ENCODE measurements at places on chromosomes 3 and 15.

- no peak for DNase-seq
Observed at GRCh38 chr3:100155128-100155527, 40.8 kb upstream of the FILIP1L start.

- DNase-seq, result no peak
Observed at GRCh38 chr3:29610781-29611180, 329.9 kb downstream of the RBMS3 start.

- no peak for DNase-seq
Observed at GRCh38 chr15:72560458-72560857, 86.3 kb downstream of the ARIH1 start.

- no peak for DNase-seq
Observed at GRCh38 chr3:8985411-8985831, 22.1 kb upstream of the RAD18 start.

DNA sequence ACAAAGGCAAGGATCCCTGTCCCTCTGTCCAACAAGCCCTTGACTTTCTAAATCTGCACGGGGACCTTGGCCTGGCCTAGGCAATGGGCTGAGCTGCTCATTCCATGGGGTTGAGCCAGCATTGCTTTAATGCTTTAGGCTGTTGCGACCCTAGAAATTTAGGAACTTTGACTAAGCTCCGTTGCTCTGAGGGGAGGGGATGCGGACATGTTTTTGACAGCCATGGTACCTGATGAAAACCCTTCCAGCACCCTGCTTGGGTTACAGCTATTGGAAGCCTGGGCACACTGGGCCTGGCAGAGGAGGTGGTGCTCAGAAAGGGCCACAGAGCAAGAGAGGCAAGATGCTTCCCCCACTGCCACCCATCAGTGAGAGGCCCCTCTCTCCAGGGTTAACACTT is 37.1 kb downstream of the SYNM start:
- no peak for DNase-seq

- no peak for DNase-seq
Observed at GRCh38 chr3:16073203-16073602, 101.3 kb upstream of the GALNT15 start.

GRCh38 chr3:170164717-170165116 is 16.8 kb downstream of the PHC3 start:
- DNase-seq, result no peak

- DNase-seq, result no peak
Observed at GRCh38 chr3:35601959-35602358, 37.4 kb upstream of the ARPP21 start.

- no peak for DNase-seq
Observed at GRCh38 chr3:25663869-25664811, 567 bp downstream of the TOP2B start.

- no peak for DNase-seq
Observed at GRCh38 chr3:107910713-107911259, 180.0 kb downstream of the CD47 start.

- DNase-seq, result peak; percentile 64
Observed at GRCh38 chr15:62112616-62113593, 46.1 kb downstream of the C2CD4A start.

DNA sequence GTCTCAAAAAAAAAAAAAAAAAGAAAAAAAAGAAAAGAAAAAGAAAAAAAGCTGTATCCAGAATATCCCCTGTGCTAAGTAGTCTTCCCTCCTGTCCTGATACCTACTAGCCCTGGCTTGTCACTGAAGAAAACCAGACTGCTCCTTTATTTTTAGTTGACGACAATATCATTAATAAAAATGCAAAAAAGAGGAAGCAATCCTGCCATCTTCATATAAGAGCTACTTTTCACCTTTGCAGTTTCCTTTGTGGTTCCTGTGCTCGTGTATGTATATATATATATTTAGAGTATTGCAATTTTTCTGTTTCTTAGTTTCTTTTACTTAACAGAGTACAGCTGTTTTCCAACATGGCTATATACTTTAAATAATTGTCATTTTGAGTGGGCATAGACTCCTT is 13.6 kb downstream of the C3orf20 start:
- no peak for DNase-seq

DNA sequence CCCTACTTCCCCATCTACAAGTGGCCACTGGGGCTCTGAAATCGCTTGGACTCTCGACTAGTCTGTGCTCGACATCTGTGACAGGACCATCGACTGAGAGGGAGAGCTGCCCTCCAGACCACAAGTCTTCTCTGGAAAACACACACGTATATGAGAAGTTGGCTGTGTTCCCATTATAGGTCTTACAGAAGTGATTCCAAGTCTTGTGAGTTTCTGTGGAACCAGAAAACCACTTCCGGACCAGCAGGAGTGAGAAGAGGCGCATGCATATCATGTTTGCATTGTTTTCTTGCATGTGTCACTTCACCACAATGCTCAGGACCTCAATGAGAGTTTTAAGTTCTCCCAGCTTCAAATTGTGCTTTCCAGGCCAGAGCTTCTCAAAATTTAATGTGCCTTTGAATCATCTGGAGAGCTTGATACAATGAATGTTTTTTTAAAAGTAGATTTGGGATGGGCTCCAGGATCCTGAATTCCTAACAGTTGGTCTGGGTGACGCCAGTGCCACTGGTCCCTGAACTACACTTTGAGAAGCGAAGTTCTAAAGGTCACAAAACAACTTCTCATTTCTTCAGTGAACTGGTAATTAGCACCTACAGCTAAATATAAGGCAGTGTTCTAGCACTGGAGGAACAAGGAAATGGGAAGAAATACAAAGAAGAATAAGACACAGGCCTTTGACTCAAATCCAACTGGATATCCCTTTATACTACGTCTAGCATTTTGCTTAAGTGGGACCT is 15.7 kb downstream of the LIPC start:
- peak; percentile 59 for DNase-seq

DNA sequence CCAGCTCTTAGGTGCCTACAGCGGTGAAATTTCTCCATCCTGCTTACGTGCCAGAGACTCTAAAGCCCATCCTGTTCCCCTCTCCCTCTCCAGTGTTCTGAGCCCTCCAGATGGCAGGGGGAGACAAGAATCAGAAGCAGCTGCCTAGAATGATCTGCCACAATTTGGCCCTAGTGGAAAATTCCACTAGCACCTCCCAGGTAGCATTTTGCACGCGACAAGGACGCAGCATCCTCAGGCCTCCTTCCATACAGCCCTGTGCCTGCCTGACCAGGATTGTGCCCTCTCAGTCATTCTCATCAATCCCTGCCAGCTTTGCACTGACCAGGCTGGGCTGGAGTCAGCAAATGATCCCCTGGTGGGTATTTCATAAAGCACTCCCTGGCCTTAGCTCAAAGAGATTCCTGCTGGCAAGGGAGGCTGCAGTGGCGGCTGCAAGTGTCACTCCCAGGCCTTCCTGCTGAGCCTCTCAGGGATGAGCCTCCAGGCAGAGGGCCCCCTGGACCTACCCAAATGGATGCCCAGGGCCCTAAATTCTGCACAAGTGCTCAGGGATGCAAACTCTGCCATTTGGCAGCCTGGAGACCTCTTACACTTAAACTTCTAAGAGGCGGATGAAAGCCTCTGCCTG is 130.2 kb upstream of the ATP2B2 start:
- DNase-seq, result no peak

DNA sequence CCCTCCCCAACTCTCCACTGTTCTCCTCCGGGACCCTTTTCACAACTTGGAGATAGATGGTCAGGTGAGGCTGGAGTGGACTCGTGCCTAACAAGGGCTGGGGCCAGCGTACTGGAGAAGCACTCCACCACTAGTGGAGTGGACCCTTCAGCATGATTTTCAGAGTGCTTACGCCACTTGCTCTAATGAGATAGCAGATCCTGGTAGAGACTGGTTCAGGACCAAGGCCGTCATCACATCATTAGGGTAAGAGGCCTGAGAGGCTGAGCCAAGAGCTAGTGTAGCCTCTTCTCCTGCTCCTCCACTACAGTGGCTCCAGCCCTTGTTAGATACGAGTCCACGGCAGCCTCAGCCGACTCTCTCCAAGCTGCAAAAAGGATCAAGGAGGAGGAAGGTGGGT is 66.9 kb upstream of the NTRK3 start:
- DNase-seq, result no peak

DNA sequence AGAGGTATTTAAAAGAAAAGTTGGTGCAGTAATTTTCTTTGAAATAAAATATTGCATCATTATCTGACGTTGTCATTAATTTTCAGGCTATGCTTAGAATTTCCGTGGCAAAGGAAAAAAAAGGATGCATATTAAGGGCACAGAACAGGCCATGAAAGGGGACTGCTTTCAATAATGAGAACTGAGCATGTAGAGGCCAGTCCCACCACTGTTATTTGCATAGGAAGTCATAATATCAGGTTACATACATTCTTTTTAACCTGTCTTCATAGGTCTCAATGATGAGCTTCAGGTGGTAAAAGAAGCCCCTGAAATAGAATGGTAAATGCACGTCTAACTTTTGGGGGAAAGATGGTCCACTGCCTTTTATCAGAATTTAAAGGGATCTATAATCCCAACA is 272.1 kb upstream of the ALCAM start:
- no peak for DNase-seq

GRCh38 chr15:62658498-62658897 is 384.0 kb upstream of the TPM1 start:
- no peak for DNase-seq

GRCh38 chr3:52537726-52538421 is 1.5 kb downstream of the UQCC5 start:
- no peak for DNase-seq

- DNase-seq, result no peak
Observed at GRCh38 chr3:172447611-172448579, at the start of gene GHSR. TSS of gene GHSR (minus strand) at chr3:172448456. CDS start at chr3:172448413, 43 bp downstream.

DNA sequence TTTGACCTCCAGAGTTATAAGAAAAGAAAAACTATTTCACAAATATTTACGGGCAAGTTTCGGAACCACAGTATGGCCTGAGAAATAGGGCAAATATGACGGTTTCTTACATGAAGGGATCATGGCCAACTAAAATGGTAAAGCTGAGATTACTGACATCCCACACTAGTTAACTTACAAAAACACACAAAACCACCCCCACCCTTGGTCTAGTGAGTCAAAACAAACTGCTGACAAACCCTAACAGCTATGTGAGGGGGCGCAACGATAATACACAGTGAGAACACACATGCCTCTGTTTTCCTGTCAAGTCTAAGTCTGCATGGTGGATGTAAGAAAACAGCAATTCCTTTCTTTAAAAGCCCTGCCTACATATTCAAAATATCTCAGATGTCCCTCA is 32.3 kb downstream of the CBLB start:
- DNase-seq, result peak; percentile 70

- no peak for DNase-seq
Observed at GRCh38 chr15:81032818-81033217, 32.1 kb downstream of the TLNRD1 start.

DNA sequence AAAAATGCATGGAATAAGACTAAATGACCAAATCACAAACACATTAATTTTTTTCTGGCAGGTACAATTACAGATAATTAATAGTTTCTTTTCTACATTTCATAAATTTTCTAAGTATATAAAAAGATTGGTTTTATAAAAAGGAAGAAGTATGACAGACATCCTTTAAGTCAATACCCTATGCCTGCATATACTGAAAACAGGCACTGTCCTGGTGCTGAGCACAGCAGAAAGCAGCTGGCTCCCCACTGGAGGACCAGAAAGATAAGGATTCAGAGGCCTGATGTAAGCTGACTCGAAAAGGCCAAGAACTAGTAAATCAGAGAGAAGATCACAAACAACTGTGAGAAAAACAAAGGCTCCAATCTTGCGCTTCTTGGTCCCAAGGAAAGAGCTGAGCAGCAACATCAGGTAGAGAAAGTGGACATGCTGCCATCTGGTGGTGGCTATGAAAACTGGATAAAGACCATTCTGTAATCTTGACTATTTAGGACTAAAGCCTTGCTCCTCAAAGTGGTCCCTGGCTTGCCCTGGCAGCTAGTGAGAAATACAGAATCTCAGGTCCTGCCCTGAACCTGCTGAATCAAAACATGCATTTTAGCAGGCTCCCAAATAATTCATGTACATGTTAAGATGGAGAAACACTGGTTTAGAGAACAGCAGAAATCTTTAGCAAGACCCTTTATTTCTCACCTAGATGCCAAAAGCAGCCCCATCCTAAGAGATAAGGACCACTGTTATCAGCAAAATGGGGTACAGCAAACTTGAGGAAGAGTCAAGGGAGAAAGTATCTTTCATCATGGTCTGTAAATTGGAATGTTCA is 76.0 kb downstream of the TRANK1 start:
- DNase-seq, result no peak

DNA sequence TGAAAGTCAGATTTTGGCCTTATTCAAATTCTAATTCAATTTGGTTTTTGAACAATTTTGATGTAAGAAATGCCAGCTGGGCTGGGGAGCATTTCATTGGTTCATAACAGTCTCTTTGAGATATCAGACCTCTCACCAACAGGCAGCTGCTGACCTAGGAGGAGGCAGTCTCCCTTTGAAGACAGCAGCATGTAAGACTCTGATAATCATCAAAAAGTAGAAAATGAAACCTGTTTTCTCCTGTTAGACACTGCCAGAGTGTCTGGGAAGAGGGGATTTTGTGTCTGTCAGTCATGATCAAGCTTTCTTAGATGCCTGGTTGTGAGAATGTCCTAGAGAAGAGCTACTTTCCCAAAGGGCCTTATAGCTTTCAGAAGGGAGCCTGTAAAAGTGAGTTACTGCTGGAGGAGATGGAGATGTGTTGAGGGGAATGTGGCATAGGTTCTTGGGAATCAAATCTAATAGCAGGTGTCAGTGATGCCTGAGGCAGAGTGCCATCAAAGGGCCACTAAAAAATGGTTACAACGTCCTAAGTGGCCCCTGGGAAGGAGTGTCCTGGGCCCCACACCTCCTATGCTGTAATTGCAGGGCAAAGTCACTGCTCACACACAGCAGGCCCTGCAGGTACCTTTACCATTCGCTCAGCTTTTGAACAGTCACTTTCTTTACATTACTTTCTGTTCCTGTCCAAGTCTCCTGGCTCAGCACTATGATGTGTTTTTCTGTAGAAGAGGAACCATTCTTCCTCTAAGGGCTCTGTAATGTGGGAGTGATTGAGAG is 43.1 kb downstream of the FSTL1 start:
- no peak for DNase-seq

DNA sequence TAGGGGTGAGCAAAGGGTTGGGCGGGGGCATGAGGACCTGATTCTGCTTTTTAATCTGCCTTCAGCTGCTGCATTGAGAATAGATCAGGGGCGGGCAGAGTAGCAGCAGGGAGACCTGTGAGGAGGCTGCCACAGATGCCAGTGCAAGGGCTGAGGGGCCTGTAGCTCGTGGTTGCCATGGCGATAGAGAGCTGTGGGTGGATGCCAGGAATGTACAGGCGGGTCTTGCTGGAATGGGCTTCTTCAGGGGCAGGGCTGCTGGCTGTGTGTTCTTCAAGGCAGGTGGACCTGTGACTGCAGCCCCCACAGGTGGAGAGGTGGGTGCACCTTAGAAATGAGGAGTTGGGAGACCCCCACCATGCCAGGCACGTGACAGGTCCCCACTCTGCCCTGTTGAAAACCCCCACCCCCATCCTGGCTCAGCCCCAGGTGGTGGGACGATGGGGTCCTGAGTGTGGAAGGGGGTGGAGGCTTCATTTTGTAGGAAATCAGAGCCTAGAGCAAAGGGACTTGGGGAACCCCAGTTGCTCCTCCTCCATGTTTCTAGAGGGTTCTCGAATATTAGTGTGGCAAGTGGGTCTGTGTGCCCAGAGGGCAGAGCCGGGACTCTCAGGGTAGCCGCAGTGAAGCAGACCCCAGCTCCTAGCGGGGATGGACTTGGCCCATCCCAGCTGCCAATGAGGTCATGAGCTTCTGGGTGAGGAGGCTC is 38.3 kb downstream of the SLC6A6 start:
- DNase-seq, result no peak

GRCh38 chr3:138363322-138363721 is 14.9 kb downstream of the MRAS start:
- DNase-seq, result no peak

GRCh38 chr15:48486228-48486627 is 155.0 kb downstream of the DUT start:
- DNase-seq, result no peak
